ENCODE measurements at places on chromosomes 16 and 17. TPM values are rescaled to one million over a fixed set of nuclear protein-coding genes. Genes with fewer than 3 reads are reported as not detected.

DNA sequence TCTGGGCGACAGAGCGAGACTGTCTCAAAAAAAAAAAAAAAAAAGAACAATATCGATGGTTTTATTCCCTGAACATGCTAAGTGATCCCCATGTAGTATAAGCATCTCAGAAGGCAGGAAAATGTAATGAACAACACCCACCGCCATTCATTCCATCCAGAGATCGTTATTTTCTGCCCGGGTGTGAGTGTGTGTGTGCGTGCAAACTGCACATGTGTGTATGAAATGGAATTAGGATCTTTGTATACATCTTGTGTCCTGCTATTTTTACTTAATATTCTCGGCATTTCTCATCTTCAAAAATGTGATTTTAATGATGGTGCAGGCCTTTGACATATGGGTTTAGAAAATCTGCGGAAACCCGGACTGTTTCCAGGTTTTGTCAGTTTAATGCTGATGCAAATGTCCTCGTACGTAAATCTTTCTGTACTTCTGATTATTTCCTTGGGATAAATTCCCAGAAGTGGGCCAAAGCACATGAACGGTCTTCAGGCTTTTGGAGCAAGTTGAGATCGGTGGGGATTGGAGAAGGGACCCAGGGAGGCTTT, 254.8 kb downstream of the SEC14L1 start:
- H3K36me3 ChIP-seq = peaks cover 17% of the 10 kb centered on the region
- no peak overlapping the region for H3K27ac ChIP-seq
- H3K4me3 ChIP-seq = no peak overlapping the region
- no peaks in the 10 kb centered on the region for H3K27me3 ChIP-seq

DNA sequence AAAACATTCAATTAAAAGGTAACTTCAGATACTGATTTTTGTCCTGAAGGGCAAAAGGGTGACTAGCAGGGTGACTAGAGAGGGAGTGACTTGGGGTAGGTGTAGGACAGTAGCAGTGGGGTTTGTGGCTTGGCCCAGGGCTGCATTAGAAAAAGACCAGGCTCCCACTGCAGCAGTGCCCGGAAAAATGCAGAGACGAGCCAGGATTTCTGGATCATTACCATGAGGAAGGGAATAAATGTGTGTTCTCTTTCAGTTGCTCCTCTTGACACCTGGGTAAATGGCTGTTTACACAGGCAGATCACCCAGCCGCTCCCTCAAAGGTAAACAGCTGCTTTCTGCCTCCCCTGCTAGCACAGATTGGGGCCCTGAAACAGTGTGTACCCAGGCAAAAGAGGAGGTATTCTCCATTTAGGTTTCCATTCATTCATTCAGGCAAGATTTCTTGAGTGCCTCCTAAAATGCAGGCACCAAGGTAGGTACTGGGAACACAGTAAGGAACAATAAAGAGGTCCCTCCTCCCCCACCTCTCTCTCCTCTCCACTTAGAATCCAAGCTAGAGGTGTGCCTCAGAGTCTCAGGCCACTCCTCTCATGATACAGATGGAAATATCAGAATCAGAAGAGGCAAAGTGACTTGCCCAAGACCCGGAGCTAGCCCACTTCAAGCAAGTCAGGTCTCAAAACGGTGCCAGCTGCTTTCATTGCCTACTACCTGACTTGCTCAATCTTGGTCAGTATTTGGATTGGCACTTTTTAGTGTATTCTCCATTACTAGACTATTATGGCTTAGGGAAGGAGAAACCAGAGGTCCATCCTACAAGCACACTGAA, 15.2 kb upstream of the TOX3 start:
- no peaks in the 10 kb centered on the region for H3K36me3 ChIP-seq
- no peak overlapping the region for H3K27ac ChIP-seq
- H3K4me3 ChIP-seq = no peak overlapping the region
- no peak for DNase-seq

The ATP1B2 gene
- total RNA-seq = 0.14 TPM

- no peak for DNase-seq
- H3K27me3 ChIP-seq = peaks cover 34% of the 10 kb centered on the region
- no peak overlapping the region for H3K4me3 ChIP-seq
- no peak overlapping the region for H3K27ac ChIP-seq
- no peaks in the 10 kb centered on the region for H3K36me3 ChIP-seq
These were observed 32.4 kb downstream of the HSBP1 start for GRCh38 chr16:83840060-83840617.

- H3K4me3 ChIP-seq = no peak overlapping the region
- no peaks in the 10 kb centered on the region for H3K4me1 ChIP-seq
- H3K36me3 ChIP-seq = peaks cover 1% of the 10 kb centered on the region
- DNase-seq = no peak
These were observed 449.8 kb downstream of the SLC39A11 start for GRCh38 chr17:72642720-72643119.

- peak overlapping the region; percentile 82 for H3K4me3 ChIP-seq
- DNase-seq = peak; percentile 75
- no peaks in the 10 kb centered on the region for H3K36me3 ChIP-seq
- H3K27ac ChIP-seq = peak overlapping the region; percentile 72
These were observed 946 bp downstream of the OSGIN1 start for GRCh38 chr16:83953796-83954576.

GRCh38 chr17:49546546-49547535, 28.8 kb upstream of the NXPH3 start:
- DNase-seq = no peak
- H3K27ac ChIP-seq = no peak overlapping the region
- H3K4me1 ChIP-seq = no peaks in the 10 kb centered on the region
- H3K36me3 ChIP-seq = no peaks in the 10 kb centered on the region

GRCh38 chr17:37276475-37276874, 99.3 kb upstream of the C17orf78 start:
- H3K4me3 ChIP-seq = no peak overlapping the region
- H3K4me1 ChIP-seq = peaks cover 11% of the 10 kb centered on the region
- H3K27me3 ChIP-seq = no peaks in the 10 kb centered on the region
- peaks cover 44% of the 10 kb centered on the region for H3K36me3 ChIP-seq
- no peak for DNase-seq
- H3K27ac ChIP-seq = peak overlapping the region; percentile 57

The FLII gene
- 266 TPM for total RNA-seq

- H3K27ac ChIP-seq = no peak overlapping the region
- H3K4me3 ChIP-seq = no peak overlapping the region
- peaks cover 8% of the 10 kb centered on the region for H3K4me1 ChIP-seq
- no peaks in the 10 kb centered on the region for H3K36me3 ChIP-seq
- no peak for DNase-seq
- peaks cover 13% of the 10 kb centered on the region for H3K27me3 ChIP-seq
These were observed 342.2 kb upstream of the TNRC6C start for GRCh38 chr17:77616254-77616731.

DNA sequence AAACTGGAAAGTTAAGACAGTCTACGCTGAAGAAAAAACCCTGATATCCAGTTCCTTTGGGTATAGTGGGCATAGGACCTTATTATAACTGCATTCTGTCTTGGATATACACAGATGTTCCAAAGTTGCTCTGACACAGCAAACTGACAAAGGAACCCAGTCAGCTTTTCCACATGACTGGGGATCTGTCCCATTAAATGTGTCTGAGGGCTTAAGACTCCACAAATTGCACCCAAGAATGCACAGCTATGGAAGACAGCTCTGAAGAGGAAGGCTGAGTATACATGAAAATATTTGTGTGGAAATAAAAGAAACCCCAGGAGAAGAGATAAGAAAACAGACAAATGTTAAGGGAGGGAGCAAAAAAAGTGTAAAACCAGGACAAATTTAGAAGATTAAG, 114.1 kb downstream of the SPAG9 start:
- peaks cover 31% of the 10 kb centered on the region for H3K36me3 ChIP-seq
- no peaks in the 10 kb centered on the region for H3K27me3 ChIP-seq
- no peak overlapping the region for H3K4me3 ChIP-seq

Data from activated CD4-positive, alpha-beta T cell treated with anti-CD3 and anti-CD28 coated beads, Interleukin-2, amount 10 ng/mL, durations not matched to agents 24 days and 14 days (primary cell).